ENCODE measurements at places on chromosomes 4 and X.

DNA sequence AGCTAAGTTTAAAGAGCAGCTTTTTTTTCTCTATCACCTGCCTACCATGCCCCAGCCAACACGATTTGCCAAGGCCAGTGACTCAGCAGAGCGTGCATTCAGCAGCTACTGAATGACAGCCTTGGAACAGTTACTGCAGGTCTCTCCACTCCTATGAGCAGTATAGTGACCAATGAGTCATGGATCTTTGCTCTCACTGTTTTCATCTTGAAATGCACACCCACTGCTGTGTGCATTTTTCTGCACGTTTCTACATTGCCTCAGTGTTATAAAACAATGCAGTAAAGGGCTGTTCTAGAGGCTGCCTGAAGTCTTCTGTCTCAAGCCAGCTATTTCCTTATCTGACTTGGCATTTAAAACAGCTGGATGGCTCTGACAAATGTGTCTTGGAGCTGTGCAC, 66.0 kb upstream of the C4orf54 start:
- DNase-seq: peak; percentile 51

GRCh38 chrX:130144509-130144908, 21.1 kb downstream of the AIFM1 start:
- no peak for DNase-seq

DNA sequence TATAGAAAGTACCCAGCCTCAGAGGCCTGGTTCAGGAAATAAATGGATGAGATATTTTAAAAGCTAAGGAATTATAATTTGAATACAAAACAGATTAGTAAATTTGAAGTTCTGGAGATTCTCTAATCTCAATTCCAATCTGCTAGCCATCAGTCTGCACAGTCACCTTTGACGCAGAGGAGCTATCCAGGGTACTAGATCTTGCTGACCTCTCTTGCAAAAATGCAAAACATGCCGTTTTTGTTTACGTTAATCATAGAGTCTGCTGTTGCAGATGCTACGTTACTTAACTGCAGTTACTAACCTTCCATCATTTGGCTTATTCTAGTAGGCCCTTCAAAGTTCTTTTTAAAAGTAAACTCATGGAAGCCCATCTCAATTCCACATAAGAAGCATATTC, 10.4 kb downstream of the CCSER1 start:
- DNase-seq: no peak

GRCh38 chr4:26822546-26822945, 38.1 kb upstream of the STIM2 start:
- no peak for DNase-seq

Measured in putamen (tissue), 1 donor.